Neuronal stem cell (in vitro differentiated cells): ENCODE measurements at places on chromosomes 6 and 20.
A peak's percentile ranks its signal among the peaks of the same experiment; 100 is the strongest.

- H3K27me3 ChIP-seq, result no peaks in the 10 kb centered on the region
- H3K27ac ChIP-seq, result no peak overlapping the region
- no peak overlapping the region for H3K4me3 ChIP-seq
- no peaks in the 10 kb centered on the region for H3K36me3 ChIP-seq
Observed at GRCh38 chr20:7841971-7842310, 98.3 kb downstream of the HAO1 start.

GRCh38 chr6:43261198-43261597 is 17.9 kb downstream of the TTBK1 start:
- peaks cover 4% of the 10 kb centered on the region for H3K36me3 ChIP-seq
- H3K27me3 ChIP-seq, result no peaks in the 10 kb centered on the region
- H3K4me3 ChIP-seq, result no peak overlapping the region

- no peaks in the 10 kb centered on the region for H3K36me3 ChIP-seq
- H3K27ac ChIP-seq, result no peak overlapping the region
- no peak overlapping the region for H3K4me3 ChIP-seq
- no peak for DNase-seq
- H3K27me3 ChIP-seq, result no peaks in the 10 kb centered on the region
Observed at GRCh38 chr6:69900869-69901268, 34.5 kb downstream of the COL19A1 start.

GRCh38 chr6:92281571-92282076 is 1137.7 kb downstream of the EPHA7 start:
- DNase-seq, result no peak
- no peaks in the 10 kb centered on the region for H3K27me3 ChIP-seq
- no peaks in the 10 kb centered on the region for H3K4me1 ChIP-seq
- no peak overlapping the region for H3K4me3 ChIP-seq
- H3K36me3 ChIP-seq, result no peaks in the 10 kb centered on the region
- no peak overlapping the region for H3K27ac ChIP-seq

- no peak for DNase-seq
- H3K27me3 ChIP-seq, result peaks cover 29% of the 10 kb centered on the region
- no peaks in the 10 kb centered on the region for H3K36me3 ChIP-seq
- no peak overlapping the region for H3K27ac ChIP-seq
- H3K4me1 ChIP-seq, result peaks cover 13% of the 10 kb centered on the region
Observed at GRCh38 chr6:39937686-39938333, 3.5 kb upstream of the MOCS1 start.

DNA sequence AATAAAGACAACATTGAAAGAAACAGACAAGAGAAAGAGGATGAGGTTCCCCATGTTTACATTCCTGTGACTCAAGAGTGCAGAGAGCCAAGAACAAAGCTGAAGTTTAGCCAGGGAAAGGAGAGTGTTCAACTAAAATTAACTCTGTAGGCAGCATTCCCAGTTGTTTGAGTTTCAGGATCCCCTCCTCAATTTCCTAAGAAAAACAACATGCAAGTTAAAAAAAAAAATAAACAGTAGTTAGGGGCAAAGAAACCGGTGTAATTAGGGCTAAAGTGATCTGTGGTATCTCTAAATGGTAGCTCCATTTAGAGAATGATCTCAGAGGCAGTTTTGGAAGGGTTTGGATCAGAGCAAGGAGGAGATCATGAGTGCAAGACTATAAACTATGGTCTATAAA is 30.9 kb upstream of the RAB23 start:
- DNase-seq, result no peak
- H3K27ac ChIP-seq, result no peak overlapping the region
- H3K27me3 ChIP-seq, result no peaks in the 10 kb centered on the region
- H3K4me3 ChIP-seq, result no peak overlapping the region
- no peaks in the 10 kb centered on the region for H3K36me3 ChIP-seq

GRCh38 chr20:50508171-50508755 is 1.9 kb upstream of the PTPN1 start:
- H3K36me3 ChIP-seq, result no peaks in the 10 kb centered on the region
- H3K4me1 ChIP-seq, result peaks cover 12% of the 10 kb centered on the region
- no peak overlapping the region for H3K27ac ChIP-seq
- H3K4me3 ChIP-seq, result no peak overlapping the region
- no peak for DNase-seq

GRCh38 chr6:53344969-53345368 is 3.8 kb downstream of the ELOVL5 start:
- no peak overlapping the region for H3K27ac ChIP-seq
- H3K4me3 ChIP-seq, result no peak overlapping the region
- peaks cover 41% of the 10 kb centered on the region for H3K36me3 ChIP-seq
- H3K27me3 ChIP-seq, result no peaks in the 10 kb centered on the region
- no peak for DNase-seq

GRCh38 chr20:62308102-62308822 is 5.5 kb downstream of the ADRM1 start:
- no peak for DNase-seq
- H3K4me1 ChIP-seq, result peaks cover 10% of the 10 kb centered on the region
- no peak overlapping the region for H3K4me3 ChIP-seq
- peaks cover 66% of the 10 kb centered on the region for H3K36me3 ChIP-seq
- H3K27me3 ChIP-seq, result no peaks in the 10 kb centered on the region

DNA sequence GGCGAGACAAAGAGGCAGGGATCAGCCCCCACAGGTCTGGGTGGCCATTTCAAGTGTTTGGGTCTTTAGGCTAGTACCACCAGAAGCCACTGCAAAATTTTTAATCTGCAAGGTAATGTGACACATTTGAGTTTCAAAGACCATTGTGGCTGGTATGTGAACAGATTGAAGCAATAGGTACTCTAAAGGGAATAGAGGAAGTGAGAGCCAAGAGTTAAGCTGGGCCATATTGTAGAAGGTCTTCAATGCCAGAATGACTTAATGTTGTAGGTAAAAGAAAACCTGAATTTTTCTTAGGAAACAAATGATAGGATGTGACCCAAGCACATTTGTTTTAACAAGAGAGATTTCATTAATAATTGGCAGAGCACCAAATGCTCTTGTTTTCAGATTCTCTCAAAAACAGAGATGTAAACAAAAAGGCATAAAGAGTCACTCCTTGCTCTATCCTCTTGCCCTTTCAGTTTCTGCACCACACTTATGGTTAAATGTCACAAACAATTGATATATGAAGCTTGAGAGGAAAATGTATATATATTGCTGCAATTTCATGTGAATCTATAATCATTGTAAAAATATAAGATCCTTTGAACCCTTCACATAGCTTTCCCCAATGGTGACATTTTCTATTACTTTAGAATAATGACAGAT is 307.1 kb upstream of the PLN start:
- DNase-seq, result no peak
- no peak overlapping the region for H3K27ac ChIP-seq
- no peaks in the 10 kb centered on the region for H3K27me3 ChIP-seq
- no peaks in the 10 kb centered on the region for H3K36me3 ChIP-seq

DNA sequence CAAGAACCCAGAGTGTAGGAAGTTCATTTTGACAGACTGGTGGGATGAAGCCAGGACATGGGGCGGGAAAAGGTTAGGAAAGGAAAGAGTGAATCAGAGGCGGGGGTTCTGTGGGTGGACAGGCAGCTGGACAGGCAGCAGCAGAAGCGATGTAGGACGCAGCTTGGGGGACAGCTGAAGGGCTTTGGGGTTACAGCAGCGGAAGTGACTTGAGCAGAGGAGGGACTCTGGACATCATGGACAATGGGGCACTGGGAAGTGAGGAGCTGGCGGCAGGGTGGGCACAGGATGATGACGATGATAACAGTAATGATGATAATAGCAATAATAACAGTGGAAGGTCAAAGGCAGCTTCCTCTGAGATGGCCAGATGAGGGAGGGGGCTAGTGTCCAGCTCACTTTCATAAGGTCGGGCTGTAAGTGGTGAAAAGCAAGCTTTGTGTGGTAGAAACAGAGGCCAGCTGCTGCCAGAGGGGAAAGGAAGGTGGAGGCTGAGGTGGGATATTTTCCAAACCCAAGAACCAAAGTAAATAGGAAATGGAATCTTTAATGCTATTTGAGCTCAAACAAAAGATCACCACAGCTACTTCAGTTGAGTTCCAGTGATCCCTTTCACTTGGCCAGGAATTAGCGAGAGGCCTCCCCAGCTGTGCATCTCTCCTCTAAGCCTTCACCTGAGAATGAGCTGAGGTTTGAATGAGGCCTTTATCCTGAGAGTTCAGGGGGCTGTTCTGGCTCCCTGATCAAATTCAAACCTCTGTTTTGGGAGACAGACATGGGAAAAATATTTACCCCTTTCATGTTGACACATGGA is 433.5 kb downstream of the DHX35 start:
- no peaks in the 10 kb centered on the region for H3K36me3 ChIP-seq
- no peaks in the 10 kb centered on the region for H3K27me3 ChIP-seq
- DNase-seq, result peak; percentile 4
- H3K4me1 ChIP-seq, result no peaks in the 10 kb centered on the region
- no peak overlapping the region for H3K4me3 ChIP-seq
- H3K27ac ChIP-seq, result no peak overlapping the region

DNA sequence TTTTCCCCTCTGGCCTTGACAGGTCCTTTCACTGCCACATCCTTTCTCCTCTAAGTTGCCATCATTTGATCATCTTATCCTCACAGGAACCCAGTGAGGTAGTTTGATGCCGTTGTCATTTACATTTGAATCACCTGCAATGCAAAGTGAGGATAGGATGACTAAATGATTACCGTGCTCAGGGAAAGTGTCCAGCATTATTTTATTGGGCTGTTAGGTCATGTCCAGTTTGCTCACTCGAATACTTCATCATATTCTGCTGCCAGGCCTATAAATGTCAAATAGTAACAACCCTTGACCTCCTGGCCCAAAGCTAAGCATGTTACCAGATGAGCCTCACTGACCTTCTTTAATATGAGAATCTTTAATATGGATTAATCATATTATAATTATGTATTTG is 1068.7 kb upstream of the FLRT3 start:
- no peak for DNase-seq
- no peaks in the 10 kb centered on the region for H3K36me3 ChIP-seq
- H3K4me1 ChIP-seq, result no peaks in the 10 kb centered on the region

GRCh38 chr20:38248133-38248532 is 12.4 kb downstream of the KIAA1755 start:
- H3K4me3 ChIP-seq, result no peak overlapping the region
- H3K27me3 ChIP-seq, result no peaks in the 10 kb centered on the region
- no peaks in the 10 kb centered on the region for H3K36me3 ChIP-seq
- no peak for DNase-seq

GRCh38 chr6:133937909-133938308 is 15.1 kb upstream of the TBPL1 start:
- H3K36me3 ChIP-seq, result no peaks in the 10 kb centered on the region
- no peak for DNase-seq
- H3K4me3 ChIP-seq, result no peak overlapping the region
- peaks cover 3% of the 10 kb centered on the region for H3K27me3 ChIP-seq
- no peak overlapping the region for H3K27ac ChIP-seq
